Stimulated activated CD8-positive, alpha-beta memory T cell treated with anti-CD3 and anti-CD28 coated beads, Interleukin-12 subunit alpha, Interleukin-12 subunit beta, amount 100 ng/mL, for 1 hour (primary cell): ENCODE measurements at places on chromosomes 2 and 18.

- DNase-seq: no peak
These were observed 22.6 kb downstream of the ITGA6 start for GRCh38 chr2:172449911-172450550.

DNA sequence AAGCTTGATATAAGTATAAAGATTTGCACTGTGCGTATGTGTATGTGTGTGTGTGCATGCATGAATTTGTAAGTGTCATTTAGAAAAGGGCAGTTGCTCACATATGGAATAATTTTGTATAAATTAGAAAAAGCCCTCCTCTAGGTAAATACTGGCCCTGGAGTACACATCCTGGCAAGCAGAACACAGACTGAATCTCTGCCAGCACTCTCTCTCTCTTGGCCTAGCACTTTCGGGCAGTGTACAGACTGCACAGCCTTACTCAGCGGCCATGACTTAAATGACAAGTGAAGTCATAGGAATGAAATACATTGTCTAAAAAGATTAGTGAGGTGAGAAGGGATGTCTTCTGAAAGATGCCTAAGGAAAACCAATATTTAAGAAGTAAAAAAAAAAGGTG lies 214.1 kb downstream of the RDH14 start:
- DNase-seq: no peak

- DNase-seq: no peak
These were observed 18.1 kb upstream of the ROCK1 start for GRCh38 chr18:21129566-21130216.

GRCh38 chr2:239579081-239579480 lies 178.3 kb upstream of the HDAC4 start:
- DNase-seq: no peak

DNA sequence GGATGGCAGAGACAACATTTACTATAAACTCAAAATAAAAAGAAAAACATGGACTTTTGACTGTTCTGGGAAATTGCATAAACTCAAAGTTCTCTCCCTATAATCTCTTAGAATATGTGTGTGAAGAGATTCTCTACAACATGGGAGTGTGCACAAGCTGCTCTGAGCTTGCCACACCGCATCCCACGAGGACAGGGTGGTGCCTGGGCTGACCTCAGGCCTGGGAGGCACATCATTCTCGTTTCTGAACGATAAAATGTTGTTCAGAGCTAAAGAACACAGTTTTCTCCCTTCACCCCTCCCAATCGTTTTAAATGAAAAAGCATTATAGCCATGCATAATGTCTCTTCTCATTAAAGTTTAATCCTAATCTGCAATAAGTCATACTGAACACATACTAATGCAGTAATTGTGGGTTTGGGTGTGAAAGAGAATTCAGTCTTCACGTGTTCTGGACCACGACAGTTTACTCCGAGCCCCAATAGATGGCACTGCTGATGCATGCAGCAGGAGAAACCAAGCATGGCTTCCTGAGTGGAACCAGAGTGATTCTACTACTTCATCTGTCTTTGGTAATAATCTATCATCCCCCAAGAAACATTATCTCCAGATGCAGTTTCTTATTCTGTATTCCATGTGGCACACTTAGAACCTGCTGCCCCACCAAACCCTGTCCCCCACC lies 46.9 kb upstream of the LAMA1 start:
- DNase-seq: no peak

DNA sequence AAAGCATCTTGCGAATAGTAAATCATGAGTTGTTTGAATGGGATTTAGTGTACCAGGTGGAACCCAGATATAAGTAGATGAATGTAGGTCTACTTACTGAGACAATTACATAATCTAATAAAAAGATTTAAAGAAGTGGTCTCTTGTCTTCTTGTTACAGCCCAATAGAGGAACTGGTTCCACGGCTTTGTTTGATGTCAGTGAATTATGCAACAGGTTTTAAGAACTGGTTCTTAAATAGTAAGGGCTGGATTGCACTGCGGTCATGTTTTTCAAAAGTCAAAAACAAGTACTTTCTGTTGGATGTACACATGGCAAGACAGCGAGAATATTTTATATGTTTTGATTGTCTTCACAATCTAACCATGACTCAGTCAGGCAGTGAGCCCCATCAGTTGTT lies 15.4 kb upstream of the SLC9A2 start:
- DNase-seq: no peak

DNA sequence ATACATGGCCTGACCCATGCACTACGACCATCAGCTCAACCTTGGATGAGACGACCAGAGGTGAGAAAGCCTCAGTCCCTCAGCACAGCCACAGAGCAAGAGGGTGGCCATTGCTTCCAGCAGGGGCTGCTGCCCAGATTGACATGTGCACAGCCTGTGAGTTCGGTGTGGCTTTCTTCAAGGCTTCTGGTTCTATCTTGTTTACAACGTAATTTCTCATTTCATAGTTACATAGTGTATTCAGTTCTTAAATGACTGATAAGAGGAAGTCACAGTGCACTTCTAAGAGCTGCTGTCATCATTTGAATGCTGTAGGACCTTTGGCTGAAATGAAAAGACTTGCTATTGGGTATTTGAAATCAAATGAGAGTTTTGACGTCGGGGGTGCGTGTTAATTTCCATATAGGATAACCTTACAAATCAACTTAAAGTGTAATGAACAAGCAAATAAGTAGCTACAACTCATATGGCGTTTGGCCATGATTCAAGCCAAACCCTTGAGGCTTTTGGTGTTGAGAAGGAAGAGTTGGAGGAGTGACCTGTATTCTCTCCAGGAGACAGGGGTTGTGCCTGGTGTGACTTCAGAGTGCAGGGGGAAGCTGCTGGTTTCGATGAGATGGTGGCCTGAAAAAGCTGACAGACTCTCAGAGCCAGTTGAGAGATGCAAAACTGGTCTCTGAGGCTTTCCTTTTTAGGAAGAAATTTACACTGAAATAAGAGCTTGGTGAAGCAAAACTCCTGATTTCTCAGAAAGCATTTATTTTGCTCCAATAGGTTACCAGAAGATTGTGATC lies 51.0 kb downstream of the TSHZ1 start:
- no peak for DNase-seq

DNA sequence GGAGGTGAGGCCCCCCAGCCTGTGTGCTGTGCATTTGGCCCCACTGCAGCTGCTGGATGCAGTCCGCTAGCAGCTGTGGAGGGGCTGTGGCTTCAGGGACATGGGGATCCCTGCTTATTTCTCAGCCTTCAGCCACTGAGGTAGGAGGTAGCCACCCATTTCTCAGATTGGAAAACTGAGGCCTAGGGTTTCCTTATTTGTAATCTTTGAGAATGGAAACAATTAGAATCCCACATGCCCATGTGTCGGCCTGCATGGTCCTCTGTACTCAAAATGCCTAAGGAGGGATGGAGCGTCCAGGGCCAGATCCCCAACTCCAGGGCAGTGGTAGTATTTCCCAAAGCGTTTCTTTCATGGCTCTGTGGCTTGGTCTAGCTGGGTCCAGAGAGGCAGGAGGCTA lies 42.1 kb downstream of the TOGARAM2 start:
- DNase-seq: no peak

- no peak for DNase-seq
These were observed 17.8 kb upstream of the SULT1C2 start for GRCh38 chr2:108270768-108271506.

GRCh38 chr2:171056307-171056706 lies 104.4 kb downstream of the TLK1 start:
- no peak for DNase-seq

GRCh38 chr2:227626580-227627151 lies 9.4 kb downstream of the SCYGR4 start:
- no peak for DNase-seq

GRCh38 chr18:8860845-8861642 lies 155.7 kb downstream of the MTCL1 start:
- DNase-seq: no peak

- no peak for DNase-seq
These were observed 13.7 kb downstream of the HS6ST1 start for GRCh38 chr2:128304715-128305554.

DNA sequence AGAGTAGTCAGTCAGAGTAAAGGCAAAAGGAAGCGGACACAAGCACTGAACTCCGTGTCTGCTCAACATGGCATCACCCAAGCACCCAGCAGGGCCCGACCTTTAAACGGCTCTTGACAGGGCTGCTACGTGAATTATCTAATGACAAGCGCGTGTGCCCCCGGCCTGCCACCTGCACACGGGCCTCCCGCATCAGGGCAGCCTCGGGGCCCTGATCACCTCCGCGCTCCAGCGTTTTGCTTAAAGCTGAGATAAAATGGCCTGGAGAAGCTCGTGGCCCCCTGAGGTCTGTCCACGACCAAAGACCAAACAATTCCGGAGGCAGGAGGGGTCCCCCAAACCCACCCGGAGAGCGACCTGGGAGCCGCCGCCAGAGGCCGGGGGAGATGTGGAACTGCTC lies 376 bp downstream of the NDUFA10 start:
- no peak for DNase-seq

DNA sequence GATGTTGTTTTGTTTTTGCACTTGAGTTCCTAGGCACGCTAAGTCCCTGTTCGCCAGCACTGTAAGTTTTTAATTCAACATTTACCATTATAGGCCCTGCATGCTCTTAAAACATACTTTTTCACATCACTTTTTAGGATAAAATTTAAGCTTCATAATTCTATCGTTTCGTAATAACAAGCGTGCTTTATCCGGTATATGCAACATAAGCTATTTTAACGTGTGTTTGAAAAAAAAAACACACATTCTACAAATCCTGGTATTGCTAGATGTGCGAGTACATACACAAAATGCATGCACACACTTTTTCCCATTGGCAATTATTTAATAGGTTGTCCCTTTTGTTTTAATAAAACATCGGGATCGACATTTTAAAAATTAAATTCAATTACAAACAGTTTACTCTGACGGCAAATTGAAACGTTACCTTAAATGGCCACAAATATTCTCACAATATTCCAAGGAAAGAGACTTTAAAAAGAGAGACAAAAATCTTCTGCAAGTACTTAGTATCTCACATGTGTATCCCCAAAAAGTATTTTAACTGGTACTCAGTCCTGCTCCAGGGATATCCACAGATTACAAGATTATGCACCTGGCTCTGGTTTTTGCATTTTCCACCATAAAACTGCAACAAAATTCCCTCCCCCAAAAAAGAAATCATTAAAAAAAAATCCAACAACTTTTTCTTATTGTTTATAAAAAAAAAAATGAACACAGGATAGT lies 1.0 kb upstream of the TCF4 start:
- no peak for DNase-seq

GRCh38 chr18:46519870-46520269 lies 137.2 kb downstream of the LOXHD1 start:
- no peak for DNase-seq
